ENCODE measurements at places on chromosomes 11 and 22.

- DNase-seq = peak; percentile 74
These were observed 10.8 kb upstream of the OR51D1 start for GRCh38 chr11:4626207-4627099.

DNA sequence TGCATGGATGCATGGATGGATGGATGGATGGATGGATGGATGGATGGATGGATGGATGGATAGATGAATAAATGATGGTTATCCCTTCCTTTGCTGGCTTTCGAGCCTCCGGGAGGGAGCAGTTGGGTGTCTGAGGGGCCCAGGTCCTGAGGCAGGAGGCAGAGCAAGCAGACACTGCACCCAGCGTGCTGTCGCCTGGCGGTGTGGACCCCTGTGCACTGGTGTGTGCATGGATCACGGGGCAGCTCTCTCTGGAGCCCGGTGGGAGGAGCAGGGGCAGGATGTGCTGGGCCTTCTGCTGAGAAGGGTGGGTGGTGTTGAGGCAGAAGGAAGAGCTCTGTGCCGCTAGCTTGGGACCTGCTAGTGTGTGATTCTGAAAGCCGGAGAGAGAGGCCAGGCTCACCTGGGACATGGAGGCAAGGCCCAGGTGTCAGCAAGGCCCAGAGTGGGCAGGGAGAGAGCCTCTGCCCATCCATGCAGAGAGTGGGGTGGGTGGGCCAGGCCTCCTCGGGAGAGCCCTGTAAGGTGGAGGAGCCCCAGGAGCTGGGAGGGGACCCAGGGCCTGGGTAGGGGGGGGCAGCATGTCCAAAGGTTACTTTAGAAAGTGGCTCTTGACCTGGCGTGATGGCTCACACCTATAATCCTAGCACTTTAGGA is 254.4 kb downstream of the BRD1 start:
- DNase-seq = no peak

DNA sequence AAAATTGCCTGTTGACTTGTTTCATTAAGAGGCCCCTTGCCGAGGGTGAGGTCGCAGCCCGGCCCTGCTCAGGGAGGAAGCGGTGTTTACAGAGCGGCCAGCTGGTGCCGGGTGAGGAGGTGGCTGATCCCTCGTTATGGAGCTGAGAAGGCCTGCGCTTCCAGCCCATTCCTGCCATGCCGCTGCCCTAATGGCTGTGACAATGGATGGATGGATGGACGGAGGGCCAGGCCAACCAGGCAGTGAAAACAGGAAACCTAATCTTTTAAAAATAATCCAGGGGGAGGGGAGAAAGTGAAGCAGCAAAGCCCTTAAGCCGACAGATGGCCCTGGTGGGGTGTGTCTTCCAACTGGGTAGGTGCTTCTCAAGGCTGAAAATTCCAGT is 38.5 kb downstream of the BCR start:
- DNase-seq = peak; percentile 95

DNA sequence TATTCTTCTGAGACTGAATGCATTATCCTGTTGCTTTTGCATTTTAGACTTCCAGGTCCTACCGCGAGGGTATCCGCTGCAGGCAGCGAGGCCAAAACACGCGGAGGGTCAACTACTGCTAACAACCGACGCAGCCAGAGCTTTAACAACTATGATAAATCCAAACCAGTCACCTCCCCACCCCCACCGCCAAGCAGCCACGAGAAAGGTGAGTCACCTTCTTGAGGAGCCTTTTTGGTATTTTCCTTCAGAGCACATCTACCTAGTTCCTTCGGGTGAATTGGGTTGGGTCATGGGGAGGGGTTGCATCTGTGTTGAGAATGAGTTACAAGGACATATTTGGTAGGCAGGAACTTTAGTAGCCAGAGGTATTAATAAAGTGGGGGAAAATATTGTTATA is 179.8 kb downstream of the NAV2 start:
- no peak for DNase-seq

DNA sequence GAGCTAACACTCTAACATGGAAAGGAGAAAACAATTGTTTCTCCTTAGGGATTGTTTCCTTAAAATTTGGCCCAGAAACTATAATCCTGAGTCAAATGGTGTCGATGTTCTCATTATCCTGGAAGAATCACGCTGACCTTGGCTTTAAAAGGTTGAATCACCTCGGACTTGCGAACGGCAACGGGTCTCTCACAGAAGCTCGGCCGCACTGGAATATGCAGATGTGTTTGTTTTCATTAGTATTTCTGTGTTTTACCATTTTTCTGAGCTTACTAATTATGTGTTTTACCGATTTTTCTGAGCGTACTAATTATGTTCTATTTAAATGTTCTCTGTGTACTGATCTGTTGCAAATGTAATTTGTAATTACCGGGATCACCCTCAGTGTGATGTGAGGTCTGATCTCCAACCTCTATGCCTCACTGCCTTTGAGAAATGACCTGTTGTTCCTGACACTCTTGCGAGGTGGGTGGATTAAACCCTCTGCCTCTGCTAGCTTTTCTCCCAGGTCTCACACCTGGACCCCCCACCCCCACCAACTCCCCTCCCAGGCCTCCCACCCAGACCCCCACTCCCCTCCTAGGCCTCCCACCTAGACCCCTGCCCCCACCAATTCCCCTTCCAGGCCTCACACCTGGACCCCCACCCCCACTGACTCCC is 38.3 kb upstream of the BRSK2 start:
- peak; percentile 40 for DNase-seq

GRCh38 chr11:128236506-128237498 is 350.6 kb downstream of the ETS1 start:
- no peak for DNase-seq
